ENCODE measurements at places on chromosomes 2 and 18.

GRCh38 chr18:27198036-27198435 is 12.9 kb upstream of the CHST9 start:
- no peak for DNase-seq

DNA sequence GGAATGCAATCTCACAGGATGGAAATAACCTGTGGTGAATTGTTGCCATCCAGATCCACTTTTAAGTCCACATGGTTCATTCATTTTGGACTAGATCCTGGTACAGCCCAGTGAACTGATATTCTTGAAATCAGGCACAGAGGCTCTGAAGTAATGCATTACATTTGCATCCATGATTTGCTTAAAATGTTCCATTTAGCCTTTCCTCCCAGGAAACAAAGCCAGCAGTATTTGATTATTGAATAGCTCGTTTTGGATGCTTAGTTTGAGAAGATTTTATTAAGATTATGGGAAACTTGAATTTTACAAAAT is 995.8 kb upstream of the CDH2 start:
- no peak for DNase-seq

- no peak for DNase-seq
These were observed 13.9 kb downstream of the SCYGR8 start for GRCh38 chr2:227759411-227760118.

DNA sequence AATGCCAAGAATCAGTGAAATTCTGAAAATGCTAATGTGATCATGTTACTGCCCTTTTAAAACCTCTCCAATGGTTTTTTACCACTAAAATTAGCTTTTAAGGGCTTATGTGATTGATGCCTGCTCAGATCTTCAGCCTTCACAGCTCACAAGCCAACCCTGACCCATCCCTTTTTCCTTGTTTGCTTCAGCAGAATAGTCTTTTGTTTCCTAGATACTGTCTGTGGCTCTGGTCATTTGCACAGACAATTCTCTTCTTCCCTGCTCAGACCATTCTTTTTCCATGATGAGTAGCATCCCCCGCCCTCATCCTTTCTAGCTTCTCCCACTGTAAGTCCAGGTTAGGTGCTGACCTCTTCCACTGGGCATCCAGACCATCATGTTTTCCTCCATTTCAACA is 164.9 kb upstream of the NT5C1B start:
- DNase-seq, result no peak

DNA sequence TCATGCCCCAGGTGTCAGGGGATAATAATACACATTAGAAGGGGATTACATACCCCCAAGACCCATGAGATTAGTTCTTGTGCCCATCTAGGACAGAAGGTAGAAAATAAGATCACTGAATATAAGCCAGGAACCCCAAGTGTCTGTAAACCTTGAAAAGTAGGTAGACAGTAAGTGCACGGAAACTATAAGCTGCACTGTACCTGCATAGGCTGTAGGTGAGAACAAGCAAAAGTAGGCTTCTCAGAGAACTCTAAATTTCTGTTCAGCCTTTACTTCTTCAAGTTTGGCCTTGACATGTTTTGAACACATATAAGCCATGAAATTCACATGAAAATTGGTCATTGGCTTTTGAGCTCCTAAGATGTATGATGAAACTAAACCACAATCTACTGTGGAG is 113.0 kb upstream of the FSIP2 start:
- no peak for DNase-seq

GRCh38 chr2:17522303-17522702 is 4.1 kb upstream of the RAD51AP2 start:
- DNase-seq, result no peak

DNA sequence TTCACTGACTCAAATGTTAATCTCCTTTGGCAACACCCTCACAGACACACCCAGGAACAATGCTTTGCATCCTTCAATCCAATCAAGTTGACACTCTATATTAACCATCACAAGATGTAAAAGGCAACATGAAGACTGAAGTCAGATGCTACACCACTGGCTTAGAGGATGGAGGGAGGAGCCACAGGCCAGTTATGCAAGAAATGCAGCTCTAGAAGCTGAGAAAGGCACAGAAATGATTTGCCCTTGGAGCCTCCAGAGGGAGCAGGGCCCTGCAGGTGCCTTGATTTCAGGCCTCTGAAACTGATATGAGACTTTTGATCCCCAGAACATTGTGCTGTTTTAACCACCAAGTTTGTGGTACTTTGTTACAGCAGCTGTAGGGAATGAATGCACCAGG is 276.3 kb downstream of the KCNS3 start:
- DNase-seq, result no peak

DNA sequence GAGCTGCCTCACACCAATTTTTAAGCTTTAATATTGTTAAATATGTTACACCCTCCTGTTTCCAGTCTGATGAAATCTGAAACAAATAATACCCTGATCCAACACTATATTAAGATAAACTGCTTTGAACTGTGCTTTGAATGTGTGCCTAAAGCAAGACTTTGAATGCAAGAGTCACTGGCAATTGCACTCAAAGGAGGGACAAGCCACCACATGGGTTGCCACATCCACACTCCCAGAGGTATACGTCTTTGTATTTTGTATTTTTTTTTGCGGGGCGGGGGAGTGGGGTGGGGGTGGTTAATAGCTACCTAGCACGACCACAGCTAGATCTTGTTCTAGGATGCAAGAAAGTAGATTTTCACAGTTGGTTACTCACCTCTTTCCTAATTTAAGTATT is 1.8 kb upstream of the ZEB2 start:
- DNase-seq, result no peak

- no peak for DNase-seq
These were observed 4.0 kb downstream of the SLC14A2 start for GRCh38 chr18:45619062-45619825.

DNA sequence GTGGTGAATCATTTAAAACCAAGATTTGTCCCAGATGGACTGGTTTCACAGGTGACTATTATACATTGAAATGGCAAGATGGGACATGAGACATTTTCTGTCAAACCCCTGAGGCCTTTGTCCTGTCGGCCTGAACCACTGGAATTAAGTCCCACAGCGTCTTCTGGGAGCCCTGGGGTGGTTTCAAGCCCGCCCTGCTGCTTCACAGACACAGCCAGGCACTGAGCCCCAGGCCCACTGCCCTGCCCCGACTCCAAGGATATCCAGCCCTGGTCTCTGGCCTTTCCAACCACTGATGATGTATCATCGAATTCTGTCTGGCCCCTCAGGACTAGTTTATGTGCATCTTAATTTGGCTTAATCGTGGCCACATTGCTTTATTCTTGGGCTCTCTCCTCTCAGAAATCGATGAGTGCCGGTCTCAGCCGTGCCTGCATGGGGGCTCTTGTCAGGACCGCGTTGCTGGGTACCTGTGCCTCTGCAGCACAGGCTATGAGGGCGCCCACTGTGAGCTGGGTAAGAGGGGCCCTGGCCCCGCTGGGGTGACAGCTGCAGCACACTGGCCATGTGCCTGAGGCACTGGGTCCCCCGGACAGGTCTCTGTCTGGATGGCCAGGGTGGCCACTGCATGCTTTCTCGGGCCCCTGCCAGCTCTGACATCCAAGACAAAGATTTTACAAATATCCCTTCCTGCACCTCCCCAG is 39.5 kb downstream of the MTERF4 start:
- no peak for DNase-seq

- DNase-seq, result no peak
These were observed 84.9 kb downstream of the EFEMP1 start for GRCh38 chr2:55838653-55839052.

DNA sequence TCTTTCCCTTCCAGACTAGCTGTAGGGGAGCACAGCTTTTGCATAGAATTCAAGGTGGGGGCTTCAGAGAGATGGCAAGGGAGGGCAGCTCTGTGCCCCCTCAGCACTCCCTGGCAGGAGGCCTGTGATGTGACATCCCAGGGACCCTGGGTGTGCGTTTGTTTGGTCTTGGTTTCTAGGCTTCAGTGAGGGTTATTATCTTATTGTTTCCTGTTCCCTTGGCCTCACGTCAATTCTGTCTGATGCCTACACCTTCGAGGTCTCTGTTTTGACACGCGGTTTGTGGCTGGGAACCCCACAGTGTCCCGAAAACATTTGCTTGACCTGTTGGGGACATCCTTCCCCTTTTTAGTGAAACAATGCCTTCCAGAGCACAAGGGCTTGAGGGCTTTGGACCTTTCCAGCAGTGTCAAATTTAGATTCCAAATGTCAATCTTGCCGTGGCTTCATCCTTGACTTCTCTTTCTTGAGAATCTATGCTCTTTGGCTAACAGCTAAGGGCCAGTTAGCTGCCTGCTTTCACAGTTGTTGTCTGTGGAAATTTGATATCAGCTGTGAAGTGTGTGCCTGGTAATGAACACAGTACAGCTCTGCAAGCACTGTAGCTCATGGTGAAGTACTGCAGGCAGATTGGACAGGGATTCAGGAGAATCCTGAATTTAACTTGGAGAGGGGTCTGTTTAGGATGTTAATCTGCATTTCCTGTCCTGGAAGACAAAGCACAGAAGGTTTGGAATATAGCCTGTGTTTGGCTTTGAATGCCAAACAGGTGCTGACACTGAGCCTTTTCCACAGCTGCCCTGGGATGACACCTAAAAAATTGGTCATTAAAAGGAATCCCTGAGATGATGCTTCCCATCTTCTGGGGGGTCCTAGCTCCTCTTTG is 108.2 kb upstream of the CXCR4 start:
- no peak for DNase-seq

DNA sequence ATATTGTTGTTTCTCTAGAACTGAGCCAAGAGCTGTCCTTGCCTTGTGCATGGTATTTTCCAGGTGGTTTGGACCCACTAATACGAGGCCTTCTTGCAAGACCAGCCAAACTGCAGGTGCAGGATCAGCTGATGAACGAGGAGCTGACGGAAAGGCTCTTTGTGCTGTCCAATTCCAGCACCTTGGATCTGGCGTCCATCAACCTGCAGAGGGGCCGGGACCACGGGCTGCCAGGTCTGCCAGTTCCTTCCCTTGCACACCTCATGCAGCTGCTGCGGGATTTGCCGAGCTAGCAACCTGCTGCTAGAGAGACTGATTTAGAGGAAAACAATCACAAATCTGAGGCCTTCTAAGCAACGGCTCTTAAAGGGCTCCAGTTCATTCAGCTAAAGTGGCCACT is 74.5 kb downstream of the TPO start:
- no peak for DNase-seq

DNA sequence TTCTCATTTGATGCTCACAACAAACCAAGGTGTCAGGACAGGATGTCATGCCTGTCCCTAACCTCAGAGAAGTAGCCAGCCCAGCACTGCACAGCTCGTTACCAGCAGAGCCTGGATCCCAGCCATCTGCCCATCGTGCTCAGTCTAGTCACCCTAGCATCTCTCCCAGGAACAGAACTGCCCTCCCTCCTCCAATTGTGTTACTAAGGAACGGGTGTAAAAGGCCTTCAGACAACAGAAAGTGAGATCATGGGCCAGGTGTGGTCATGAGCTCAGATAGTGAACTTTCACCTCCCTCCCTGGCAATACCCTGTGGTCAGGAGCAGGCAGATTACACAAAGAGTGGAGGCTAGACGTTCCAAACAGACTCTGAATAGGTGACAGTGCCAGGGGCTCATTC is 111.8 kb upstream of the PPP1CB start:
- DNase-seq, result no peak

GRCh38 chr2:120566331-120567035 is 169.2 kb upstream of the GLI2 start:
- DNase-seq, result no peak

DNA sequence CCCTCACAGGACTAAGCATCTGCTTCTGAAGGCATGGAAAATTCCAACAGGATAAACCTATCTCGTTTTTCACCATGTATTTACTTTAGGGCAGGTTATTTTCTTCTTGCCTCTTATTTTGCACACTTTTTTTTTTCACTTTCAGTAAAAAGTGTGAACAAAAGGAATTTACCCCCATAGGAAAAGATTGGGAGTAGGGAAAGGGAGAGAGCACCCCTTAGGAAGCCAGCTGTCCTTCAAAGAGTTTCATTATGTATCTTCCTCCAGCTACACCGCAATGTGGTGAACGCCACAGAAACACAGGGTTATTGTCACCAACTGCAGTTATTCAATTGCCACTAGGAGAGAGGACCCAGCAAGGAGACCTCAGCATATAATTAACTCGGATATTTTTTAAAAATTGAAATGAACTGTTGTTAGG is 286.2 kb upstream of the VRK2 start:
- peak; percentile 23 for DNase-seq

DNA sequence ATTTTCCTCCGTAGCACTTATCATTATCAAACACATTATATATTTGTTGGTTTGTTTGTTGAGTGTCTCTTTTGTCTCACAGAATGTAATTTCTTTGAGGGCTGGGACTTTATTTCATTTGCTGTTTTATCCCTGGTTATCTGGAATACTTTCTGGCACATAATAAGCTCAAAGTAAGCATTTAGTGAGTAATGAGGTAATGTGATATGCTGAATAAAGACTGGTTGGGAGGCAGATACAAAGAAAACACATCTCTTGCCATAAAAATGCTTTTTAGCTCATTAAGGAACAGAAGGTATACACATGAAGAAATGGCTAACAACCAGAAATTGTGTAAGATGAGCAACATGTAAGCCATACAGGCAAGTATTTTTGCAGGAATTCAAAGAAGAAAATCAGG is 1411.8 kb downstream of the LRP1B start:
- DNase-seq, result no peak

DNA sequence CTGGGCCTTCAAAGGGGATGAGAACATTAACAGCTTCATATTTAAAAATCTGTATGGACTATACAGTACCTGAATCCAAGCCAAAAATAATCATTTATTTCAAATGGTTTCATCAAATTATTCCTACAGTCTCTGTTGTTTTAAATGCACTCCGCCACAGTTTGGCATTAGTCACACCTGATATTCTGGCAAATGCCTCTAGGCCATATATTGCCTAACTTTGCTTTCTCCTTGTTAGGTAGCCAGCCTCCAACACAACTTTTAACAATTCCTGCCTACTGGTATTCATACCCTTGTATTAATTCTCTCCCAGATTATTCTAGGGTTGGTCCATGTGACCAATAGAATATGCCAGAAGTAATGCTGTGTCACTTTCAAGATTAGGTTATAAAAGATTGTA is 146.6 kb upstream of the FANCL start:
- no peak for DNase-seq

DNA sequence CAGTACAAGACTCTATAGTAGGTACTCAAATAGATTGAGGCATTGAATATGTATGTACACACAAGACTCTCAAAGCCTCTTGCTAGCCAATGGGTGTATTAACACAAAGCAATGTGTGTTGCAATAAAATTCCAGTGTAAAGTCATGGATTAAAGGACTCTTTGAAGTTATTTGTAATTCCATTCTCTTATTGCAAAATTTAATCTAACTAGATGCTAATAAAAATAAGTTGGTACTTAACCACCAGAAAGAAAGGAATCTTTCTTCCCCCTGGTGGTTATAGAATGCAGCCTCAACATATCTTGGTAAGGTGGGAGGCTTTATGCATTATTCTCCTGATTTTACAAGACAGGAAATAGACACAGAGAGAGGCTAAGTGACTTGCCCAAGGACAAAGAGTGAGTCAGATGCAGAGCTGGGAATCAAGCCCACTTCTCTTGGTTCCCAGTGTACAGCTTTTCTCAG is 18.0 kb downstream of the LRP1B start:
- no peak for DNase-seq
